ENCODE measurements at places on chromosomes 6 and 20. TPM values are rescaled to one million over a fixed set of nuclear protein-coding genes. Genes with fewer than 3 reads are reported as not detected.

Gene TOX2
- not detected for total RNA-seq

Gene ARID1B
- total RNA-seq, result 75.4 TPM

- no peaks in the 10 kb centered on the region for H3K36me3 ChIP-seq
- no peaks in the 10 kb centered on the region for H3K4me1 ChIP-seq
- H3K27me3 ChIP-seq, result peaks cover 7% of the 10 kb centered on the region
- no peak overlapping the region for H3K27ac ChIP-seq
These were observed 35.2 kb upstream of the YWHAB start for GRCh38 chr20:44850272-44850671.

DNA sequence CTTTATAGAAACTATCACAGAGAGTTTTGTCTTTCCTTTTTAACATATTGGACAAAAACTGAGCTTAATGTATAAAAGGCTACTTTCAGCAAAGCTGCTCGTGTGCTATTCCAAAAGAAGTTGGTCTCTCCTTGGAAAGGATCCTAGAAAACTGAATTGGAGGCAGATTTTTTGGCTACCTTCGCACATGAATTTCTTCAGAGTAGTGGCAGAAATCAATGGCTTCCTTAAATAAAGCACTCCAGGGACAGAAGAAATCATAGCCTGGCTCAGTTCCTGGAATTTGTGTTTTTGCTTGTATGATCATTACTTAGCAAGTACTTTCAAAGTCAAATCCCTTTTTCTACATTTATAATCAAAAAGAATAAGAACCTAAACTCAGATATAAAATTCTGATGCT is 780.3 kb downstream of the PHF3 start:
- H3K4me1 ChIP-seq, result no peaks in the 10 kb centered on the region
- H3K4me3 ChIP-seq, result no peak overlapping the region
- no peaks in the 10 kb centered on the region for H3K27me3 ChIP-seq
- H3K36me3 ChIP-seq, result no peaks in the 10 kb centered on the region
- no peak overlapping the region for H3K27ac ChIP-seq

Gene NEURL2
- total RNA-seq, result 6.9 TPM

GRCh38 chr6:79668381-79668780 is 37.3 kb downstream of the SH3BGRL2 start:
- H3K4me3 ChIP-seq, result no peak overlapping the region
- H3K27ac ChIP-seq, result no peak overlapping the region
- no peak for DNase-seq
- H3K4me1 ChIP-seq, result peaks cover 11% of the 10 kb centered on the region

Gene MEI4
- total RNA-seq, result 0.54 TPM

Gene SAYSD1
- total RNA-seq, result 9.4 TPM

DNA sequence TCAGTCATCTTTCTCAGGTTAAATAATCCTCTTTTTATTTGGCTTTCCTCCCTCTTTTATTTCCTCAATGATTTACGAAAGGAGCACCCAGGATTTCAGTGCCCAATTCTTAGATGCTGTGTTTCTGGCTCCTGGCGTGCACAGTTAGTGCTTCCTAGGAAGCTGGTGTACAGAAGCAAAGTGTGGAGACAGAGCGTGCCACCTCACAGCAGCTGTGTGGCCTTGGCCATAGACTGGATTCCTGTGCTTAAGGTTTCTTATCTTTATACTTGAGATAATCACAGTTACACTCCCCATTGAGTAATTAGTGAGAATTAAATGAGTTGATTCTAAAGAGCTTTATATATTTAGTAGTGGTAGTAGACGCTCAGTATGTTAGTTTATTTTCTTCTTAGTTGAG is 39.7 kb upstream of the GJA1 start:
- no peaks in the 10 kb centered on the region for H3K27me3 ChIP-seq
- no peaks in the 10 kb centered on the region for H3K4me1 ChIP-seq
- no peaks in the 10 kb centered on the region for H3K36me3 ChIP-seq

- no peak for DNase-seq
- H3K4me1 ChIP-seq, result no peaks in the 10 kb centered on the region
- H3K27ac ChIP-seq, result no peak overlapping the region
- peaks cover 9% of the 10 kb centered on the region for H3K27me3 ChIP-seq
These were observed 54.2 kb upstream of the MLN start for GRCh38 chr6:33857932-33858475.

DNA sequence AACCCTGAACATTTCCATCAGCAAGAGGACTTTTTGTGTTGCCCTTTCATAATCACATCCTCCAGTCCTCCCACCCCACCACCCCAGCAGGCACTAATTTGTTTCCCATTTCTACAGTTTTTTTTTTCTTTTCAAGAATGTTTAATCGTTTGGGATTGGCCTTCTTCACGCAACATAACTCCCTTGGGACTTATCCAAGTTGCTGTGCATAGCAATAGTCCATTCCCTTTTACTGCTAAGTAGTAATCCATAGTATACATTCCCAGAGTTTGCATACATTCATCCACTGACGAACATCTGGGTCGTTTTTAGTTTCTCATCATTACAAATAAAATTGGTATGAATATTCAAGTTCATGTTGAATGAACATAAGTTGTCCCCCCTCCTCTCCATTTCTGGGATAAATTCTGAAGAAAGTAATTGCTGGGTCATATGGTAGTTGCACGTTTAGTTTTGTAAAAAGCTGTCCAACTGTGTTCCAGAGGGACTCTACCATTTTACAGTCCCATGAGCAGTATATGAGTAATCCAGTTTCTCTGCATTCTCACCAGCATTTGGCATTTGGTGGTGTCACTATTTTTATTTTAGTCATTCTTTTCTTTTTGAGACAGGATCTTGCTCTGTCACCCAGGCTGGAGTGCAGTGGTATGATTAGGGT is 90.8 kb downstream of the DOK5 start:
- no peak for DNase-seq
- no peaks in the 10 kb centered on the region for H3K27me3 ChIP-seq
- H3K4me3 ChIP-seq, result no peak overlapping the region
- no peaks in the 10 kb centered on the region for H3K36me3 ChIP-seq
- no peaks in the 10 kb centered on the region for H3K4me1 ChIP-seq
